ENCODE measurements at places on chromosomes 4 and X.

DNA sequence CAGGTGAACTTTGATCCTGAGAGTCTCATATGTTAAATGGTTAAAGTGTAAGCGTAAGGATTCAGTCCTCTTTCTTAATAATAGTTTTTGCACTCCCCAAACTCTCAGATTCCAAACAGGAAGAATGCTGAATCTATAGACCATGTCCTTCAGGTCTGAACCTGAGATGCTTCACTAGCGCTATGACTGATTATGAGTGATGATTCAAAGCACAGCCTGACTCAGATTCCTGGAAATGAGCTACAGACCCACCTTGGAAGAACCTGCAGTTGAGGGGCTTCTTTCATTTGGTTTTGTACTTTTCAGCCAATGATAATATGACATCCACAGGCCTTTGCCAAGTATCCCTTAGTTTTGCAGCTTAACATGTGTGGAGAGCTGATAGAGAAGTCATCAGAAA, 1.4 kb downstream of the EDNRA start:
- H3K36me3 ChIP-seq, result no peaks in the 10 kb centered on the region
- no peak overlapping the region for H3K27ac ChIP-seq
- no peak for DNase-seq
- peaks cover 13% of the 10 kb centered on the region for H3K27me3 ChIP-seq
- no peak overlapping the region for H3K4me3 ChIP-seq
- H3K4me1 ChIP-seq, result no peaks in the 10 kb centered on the region

- no peaks in the 10 kb centered on the region for H3K4me1 ChIP-seq
- H3K27me3 ChIP-seq, result no peaks in the 10 kb centered on the region
- no peak for DNase-seq
- no peaks in the 10 kb centered on the region for H3K36me3 ChIP-seq
- H3K27ac ChIP-seq, result no peak overlapping the region
Measured at GRCh38 chr4:130808492-130808891, 1712.5 kb downstream of the C4orf33 start.

DNA sequence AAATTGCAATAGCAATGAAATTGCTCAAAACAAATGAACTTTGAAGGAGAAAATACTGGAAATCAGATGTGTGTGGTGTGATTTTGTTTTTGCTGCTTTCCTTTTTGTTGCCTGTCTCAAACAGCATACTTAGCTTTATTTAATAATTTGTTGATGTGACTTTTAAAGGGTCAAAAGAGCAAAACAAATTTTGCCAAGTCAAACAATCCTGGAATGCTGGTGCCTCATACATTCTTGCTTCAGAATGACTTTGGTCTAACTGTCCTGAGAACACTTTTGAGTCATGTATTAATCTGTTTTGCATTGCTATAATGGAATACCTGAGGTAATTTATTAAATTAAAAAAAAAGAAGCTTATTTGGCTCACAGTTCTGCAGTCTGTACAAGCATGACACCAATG, 3.4 kb downstream of the PF4V1 start:
- H3K4me3 ChIP-seq, result no peak overlapping the region
- H3K27me3 ChIP-seq, result no peaks in the 10 kb centered on the region
- no peak for DNase-seq
- no peak overlapping the region for H3K27ac ChIP-seq

- no peaks in the 10 kb centered on the region for H3K27me3 ChIP-seq
- no peak overlapping the region for H3K27ac ChIP-seq
- H3K4me3 ChIP-seq, result no peak overlapping the region
- H3K4me1 ChIP-seq, result no peaks in the 10 kb centered on the region
- DNase-seq, result peak; percentile 20
Measured at GRCh38 chr4:180664766-180665368, 1578.3 kb upstream of the TENM3 start.

- H3K4me3 ChIP-seq, result no peak overlapping the region
- no peaks in the 10 kb centered on the region for H3K36me3 ChIP-seq
- no peaks in the 10 kb centered on the region for H3K4me1 ChIP-seq
- no peak overlapping the region for H3K27ac ChIP-seq
- no peaks in the 10 kb centered on the region for H3K27me3 ChIP-seq
Measured at GRCh38 chr4:116126794-116127193, 958.6 kb downstream of the TRAM1L1 start.

DNA sequence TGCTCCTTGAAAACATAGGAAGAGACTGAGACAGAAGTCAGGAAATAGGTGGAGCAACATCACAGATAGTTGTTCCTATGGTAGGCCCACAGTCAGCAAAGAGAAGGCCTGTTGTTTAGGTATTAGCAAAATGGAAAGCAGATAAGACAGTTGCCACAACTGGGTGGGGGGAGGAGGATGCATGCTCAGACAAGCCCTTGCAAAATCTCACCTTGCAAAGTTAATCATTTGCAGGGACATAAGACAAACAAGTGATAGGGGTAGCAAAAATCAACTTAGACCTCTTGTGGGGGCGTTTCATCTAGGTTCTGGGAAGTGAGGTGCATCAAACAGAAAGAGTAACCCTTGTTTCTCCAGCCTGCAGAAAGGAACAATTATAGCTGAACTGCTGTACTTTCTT, 30.7 kb downstream of the SERPINA7 start:
- no peaks in the 10 kb centered on the region for H3K27me3 ChIP-seq
- no peak for DNase-seq
- H3K4me1 ChIP-seq, result no peaks in the 10 kb centered on the region

- no peaks in the 10 kb centered on the region for H3K27me3 ChIP-seq
- peaks cover 11% of the 10 kb centered on the region for H3K4me1 ChIP-seq
- peak overlapping the region; percentile 99 for H3K27ac ChIP-seq
- peak; percentile 42 for DNase-seq
Measured at GRCh38 chrX:16869393-16870094, 618 bp downstream of the RBBP7 start.

DNA sequence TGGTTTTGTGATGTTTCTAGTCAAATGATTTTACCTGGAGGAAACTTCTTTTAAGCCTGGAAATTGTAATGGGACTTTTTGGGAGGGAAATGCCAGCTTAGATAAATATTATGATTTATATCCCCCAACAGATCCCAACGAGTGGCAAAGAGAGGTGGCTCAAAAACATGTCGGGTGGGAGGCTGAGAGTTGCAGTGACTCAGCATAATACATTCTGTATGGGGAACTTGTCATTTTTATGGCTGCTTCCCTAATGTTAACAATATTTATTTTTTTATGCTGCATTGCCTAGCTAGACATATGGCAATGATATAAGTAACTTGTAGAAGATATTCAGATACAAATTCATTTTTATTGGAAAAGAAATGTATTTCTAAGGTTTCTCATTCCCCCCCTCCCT, 219.0 kb downstream of the ARHGAP10 start:
- H3K4me3 ChIP-seq, result no peak overlapping the region
- H3K27me3 ChIP-seq, result no peaks in the 10 kb centered on the region
- H3K27ac ChIP-seq, result no peak overlapping the region
- no peaks in the 10 kb centered on the region for H3K4me1 ChIP-seq
- H3K36me3 ChIP-seq, result peaks cover 10% of the 10 kb centered on the region
